ENCODE measurements at places on chromosomes 4 and X. TPM values are rescaled to one million over a fixed set of nuclear protein-coding genes. Genes with fewer than 3 reads are reported as not detected.

The PNMA3 gene
- 0.30 TPM for total RNA-seq

The FAM156A gene
- total RNA-seq = 12.0 TPM

The EDA gene
- 3.3 TPM for total RNA-seq

The NPY1R gene
- 0.44 TPM for total RNA-seq

The HS6ST2 gene
- 2.5 TPM for total RNA-seq

The AMBN gene
- not detected for total RNA-seq

The SMR3B gene
- total RNA-seq = not detected

The P2RY8 gene
- 1.7 TPM for total RNA-seq

The CENPVL2 gene
- total RNA-seq = not detected

The C4orf50 gene
- total RNA-seq = 0.30 TPM

The ESX1 gene
- not detected for total RNA-seq

The ADGRG2 gene
- not detected for total RNA-seq

The ADH1A gene
- not detected for total RNA-seq

The HTR2C gene
- total RNA-seq = not detected

The ARMCX1 gene
- 15.5 TPM for total RNA-seq

The PHF8 gene
- total RNA-seq = 27.4 TPM

The DUSP9 gene
- 0.14 TPM for total RNA-seq

The IGFBP7 gene
- 205 TPM for total RNA-seq

The DTHD1 gene
- 7.6 TPM for total RNA-seq

The APLN gene
- 1.7 TPM for total RNA-seq

The RPL9 gene
- total RNA-seq = 1,265 TPM

The SMIM14 gene
- 50.3 TPM for total RNA-seq

The ZDHHC15 gene
- 2.0 TPM for total RNA-seq

The MAGED4B gene
- 4.7 TPM for total RNA-seq

The ITGB1BP2 gene
- 0.67 TPM for total RNA-seq

The ZNF718 gene
- total RNA-seq = 6.0 TPM

The TLR10 gene
- 1.0 TPM for total RNA-seq

The MUC7 gene
- total RNA-seq = not detected

The MAGT1 gene
- total RNA-seq = 33.7 TPM

The C4orf54 gene
- not detected for total RNA-seq
